SW 1271 (cell line): ENCODE measurements at places on chromosomes 1 and 21.

- no peak for DNase-seq
These were observed 211.6 kb upstream of the PLXNA2 start for GRCh38 chr1:208455821-208456220.

- peak; percentile 24 for DNase-seq
These were observed 374.5 kb downstream of the PLA2G4A start for GRCh38 chr1:187203257-187203656.

GRCh38 chr1:107936498-107937481, 28.2 kb downstream of the VAV3 start:
- DNase-seq: peak; percentile 77

DNA sequence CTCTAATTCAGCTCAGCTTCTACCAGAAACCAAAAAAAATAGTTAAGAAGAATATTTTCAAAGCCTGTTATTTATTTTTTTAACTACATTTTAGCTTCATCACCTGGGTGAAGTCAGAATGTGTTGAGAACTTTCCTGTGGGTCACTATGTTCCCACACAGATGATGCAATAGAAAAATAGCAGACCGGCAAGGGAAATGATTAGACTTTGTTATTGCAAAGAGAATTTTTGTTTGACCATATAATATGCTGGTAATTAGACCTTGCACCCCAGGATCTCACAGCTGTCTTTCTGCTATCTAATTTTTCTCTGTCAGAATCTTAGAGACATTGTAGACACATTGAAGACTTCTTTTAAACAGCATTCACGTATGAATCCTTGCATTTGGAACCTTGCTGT, 299.3 kb downstream of the TBX15 start:
- no peak for DNase-seq

GRCh38 chr1:68624233-68624632, 127.4 kb upstream of the DEPDC1 start:
- no peak for DNase-seq

GRCh38 chr1:225921734-225922709, 2.0 kb downstream of the PYCR2 start:
- no peak for DNase-seq

GRCh38 chr21:35189077-35189863, 140.2 kb upstream of the RUNX1 start:
- DNase-seq: no peak

- no peak for DNase-seq
These were observed 37.7 kb downstream of the DHRS3 start for GRCh38 chr1:12580054-12580887.

DNA sequence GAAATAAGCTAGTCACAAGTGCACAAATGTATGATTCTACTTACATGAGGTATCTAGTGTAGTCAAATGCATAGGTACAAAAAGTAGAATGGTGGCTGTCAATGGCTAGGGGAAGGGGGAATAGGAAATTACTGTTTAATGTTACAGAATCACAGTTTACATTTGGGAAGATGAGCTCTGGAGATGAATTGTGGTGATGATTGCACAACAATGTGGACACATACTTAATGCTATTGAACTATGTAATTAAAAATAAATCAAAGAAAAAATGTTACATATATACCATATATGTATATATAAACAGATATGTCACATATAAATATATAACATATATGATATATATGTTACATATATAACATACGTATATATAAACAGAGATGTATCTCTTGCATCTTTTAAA, 39.4 kb downstream of the VAV3 start:
- DNase-seq: no peak

DNA sequence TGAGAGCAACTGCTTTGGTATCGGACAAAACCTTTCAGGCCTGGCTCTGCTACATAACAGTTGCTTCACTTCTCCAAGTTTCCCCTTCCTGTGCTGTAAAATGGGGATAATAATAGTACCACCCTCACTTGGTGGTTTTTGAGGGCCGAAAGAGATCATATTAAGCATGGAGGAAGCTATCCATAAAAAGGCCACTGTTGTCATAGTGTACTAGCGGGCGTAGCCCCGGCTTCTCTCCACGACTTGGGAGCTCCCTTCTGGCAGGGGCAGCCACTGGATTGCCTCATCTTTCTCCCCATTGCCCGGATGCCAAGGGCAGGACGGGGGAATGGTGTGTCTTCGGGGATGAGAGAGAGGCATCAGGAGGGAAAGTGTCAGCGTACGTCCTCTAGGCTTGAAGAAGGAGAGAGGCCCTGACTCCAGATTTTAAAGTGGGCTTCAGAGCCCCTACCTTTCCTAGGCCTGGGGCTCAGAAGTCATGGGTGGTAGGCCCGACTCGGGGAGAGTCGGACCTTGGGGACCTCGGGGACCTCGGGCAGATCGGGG, 548 bp upstream of the MFSD2A start:
- DNase-seq: no peak

DNA sequence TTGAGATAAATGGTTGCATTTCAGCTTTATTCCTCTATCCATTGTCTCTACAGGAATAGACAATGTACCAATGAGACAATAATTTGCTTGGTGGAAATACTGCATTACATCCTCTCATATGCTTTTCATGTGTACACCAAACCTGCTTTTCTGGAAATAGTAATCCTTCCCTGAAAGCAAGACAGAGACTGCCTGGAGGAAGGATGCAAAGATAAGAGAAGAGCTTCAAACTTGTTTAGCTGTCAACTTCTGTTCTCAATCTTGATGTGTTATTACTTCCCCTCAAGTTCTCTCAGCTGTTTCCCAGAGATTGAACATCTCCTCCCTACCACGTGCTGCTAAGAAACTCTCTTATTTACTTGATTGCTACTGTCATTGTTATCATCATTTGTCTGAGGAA, 1125.4 kb upstream of the TMPRSS15 start:
- no peak for DNase-seq

DNA sequence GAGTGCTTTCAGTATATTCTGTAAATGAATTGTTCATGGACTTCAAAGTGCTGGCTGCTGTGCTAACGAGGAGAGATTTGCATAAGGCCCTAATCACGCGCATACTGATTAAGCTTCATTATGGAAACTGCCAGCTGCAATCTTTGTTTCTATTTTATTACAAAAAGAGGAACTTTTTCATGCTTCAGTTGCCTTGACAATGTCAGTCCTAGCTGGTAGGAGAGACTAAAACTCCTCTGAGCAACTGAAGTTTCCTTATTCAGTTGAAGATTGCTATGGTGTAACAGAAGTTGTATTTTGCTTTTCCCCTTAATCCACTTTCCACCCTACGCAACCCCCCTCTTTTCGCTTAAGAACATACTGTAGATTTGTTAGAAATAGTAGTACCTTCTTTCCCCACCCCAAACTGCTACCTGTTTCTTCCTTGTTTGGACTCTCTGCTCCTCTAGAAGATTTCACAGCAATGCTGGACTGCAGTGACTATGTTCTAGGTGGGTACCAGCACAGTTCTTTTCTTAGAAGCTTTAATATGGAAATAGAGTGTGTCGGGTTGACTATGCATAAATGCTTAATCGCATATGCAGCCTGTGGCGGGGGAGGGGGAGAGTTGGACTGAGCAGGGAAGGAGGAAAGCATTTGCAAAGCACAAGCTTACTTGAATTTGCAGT, 108.3 kb downstream of the POU2F1 start:
- DNase-seq: no peak

GRCh38 chr1:201122321-201122957, 4.5 kb downstream of the ASCL5 start:
- no peak for DNase-seq

- DNase-seq: no peak
These were observed 65.1 kb downstream of the IER5 start for GRCh38 chr1:181153634-181153961.

DNA sequence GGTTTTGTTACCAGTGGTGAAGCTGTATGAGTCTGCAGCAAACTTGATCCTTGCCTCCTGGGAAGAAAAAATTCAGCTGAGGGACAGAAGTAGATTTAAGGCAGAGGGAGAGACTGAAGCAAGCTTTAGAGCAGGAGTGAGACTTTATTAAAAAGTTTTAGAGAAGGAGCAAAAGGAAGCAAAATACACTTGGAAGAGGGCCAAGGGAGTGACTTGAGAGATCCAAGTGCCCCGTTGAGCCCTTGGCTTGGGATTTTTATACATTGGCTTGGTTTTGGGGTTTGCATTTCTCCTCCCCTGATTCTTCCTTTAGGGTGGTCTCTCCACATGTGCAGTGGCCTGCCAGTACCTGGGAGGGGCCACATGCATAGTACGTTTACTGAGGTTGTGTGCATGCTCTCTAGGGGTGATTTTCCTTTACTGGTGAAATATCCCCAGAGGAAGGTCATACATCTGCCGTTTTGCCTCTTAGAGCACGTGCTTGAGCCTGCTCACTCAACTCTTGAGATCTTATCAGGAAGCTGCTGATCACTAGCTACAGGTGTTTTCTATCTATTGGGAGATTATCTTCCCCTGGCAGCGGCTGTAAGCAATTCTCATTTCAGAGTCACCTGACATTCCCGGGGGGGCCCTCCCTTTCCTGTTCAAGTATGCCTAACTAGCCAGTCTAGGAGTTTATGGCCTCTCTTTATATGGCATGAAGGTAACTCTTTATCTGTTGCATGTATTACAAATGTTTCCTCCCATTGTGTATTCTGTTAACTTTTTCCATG, 20.3 kb downstream of the FASLG start:
- DNase-seq: no peak

GRCh38 chr1:76481672-76482071, 385.6 kb upstream of the ST6GALNAC5 start:
- DNase-seq: no peak

DNA sequence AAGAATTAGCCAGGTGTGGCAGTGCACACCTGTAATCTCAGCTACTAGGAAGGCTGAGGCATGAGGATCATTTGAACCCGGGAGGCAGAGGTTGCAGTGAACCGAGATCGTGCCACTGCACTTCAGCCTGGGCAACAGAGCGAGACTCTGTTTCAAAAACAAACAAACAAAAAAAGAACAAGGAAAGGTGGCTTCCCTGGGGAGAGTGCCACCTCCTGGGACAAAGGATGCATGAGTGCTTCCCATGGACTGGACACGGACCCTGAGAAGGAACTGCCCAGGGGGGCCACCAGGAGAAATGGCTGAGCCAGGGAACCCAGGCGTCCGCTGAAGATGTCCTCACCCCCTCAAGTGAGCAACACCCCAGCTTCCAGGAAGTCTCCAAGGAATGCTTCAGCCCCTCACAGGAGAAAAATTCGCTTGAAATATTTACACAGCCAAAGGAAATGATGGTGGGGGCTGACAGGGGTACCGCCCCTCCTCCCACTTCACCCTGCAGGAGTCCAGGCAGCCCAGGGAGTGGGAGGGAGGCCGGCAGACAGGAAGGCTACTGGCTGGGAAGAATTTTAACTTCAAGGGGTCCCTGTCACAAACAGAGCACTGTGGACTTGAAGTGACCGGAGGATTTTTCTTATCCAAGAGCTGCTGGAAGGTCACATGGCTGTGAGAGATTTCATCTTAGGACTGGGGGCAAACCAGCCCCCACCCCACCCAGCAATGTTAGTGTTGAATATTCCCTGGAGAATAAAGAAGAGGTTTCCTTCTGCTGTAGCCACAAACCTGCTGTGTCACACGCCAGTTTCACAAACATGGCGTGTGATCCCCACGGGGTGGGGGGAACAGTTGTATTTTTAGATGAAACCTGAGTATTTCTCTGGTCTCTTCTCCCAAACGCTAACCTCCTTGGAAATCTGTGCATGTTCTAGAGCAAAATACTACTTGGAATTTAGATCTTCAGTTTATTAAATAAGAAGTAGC, 90.8 kb upstream of the SLC25A33 start:
- DNase-seq: no peak

DNA sequence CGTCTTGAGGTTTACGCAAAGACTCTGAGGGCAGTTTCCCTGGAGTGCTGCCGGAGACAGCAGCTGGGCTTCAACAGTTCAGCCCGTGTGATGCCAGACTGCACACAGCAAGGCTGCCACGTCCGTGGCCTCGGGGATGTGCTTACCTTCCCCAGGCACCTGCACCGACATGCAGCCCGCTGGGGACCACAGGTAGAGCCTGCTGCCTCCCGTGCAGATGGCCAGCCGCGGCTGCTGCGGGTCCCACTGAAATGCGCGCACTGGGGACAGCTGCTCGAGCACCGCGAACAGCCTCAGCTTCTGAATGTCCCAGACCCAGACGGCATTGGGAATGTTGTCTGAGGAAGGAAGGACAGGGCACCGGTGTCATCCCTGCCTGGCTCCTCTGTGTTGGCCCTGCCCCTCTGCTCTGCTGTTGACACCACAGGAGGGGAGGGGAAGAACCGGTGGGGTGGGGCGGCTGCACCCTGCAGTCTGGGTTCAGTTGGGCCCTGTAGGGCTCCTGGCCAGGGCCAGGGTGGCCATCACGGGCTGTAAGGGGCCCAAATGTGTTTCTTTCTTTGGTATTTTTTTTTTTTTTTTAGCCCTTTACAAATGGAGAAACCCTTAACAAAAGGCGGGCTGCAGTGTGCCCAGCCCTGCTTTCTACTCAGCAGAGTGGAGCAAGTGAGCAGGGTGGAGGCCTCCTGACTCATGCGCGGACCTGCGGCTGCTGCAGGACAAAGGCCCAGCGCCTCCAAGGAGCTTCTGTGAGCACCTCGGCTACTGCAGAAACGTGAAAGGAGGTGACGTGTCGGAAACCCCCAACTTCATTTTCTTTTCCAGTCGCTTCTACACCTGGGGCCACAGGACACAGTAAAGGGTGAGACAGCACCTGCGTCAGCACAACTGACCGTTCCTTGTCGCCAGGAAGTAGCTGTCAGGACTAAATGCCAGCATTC, 6.8 kb downstream of the TPRG1L start:
- no peak for DNase-seq

- DNase-seq: no peak
These were observed 188.3 kb upstream of the EDN2 start for GRCh38 chr1:41672641-41673361.

DNA sequence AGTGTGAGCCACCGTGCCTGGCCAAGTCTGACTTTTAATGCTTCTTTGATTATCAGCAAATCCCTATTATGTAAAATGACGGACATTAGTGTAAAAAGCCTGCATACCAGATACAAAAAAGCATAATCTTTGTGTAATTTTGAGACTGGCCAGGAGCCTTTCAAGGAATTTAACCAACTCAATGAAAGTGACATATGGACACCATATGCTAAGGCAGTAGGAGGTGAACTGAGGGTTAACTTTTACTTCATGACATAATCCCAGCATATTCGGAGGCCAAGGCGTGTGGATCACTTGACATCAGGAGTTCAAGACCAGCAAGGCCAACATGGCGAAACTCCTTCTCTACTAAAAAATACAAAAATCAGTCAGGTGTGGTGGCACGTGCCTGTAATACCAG, 94.6 kb downstream of the EIF4G3 start:
- DNase-seq: no peak

DNA sequence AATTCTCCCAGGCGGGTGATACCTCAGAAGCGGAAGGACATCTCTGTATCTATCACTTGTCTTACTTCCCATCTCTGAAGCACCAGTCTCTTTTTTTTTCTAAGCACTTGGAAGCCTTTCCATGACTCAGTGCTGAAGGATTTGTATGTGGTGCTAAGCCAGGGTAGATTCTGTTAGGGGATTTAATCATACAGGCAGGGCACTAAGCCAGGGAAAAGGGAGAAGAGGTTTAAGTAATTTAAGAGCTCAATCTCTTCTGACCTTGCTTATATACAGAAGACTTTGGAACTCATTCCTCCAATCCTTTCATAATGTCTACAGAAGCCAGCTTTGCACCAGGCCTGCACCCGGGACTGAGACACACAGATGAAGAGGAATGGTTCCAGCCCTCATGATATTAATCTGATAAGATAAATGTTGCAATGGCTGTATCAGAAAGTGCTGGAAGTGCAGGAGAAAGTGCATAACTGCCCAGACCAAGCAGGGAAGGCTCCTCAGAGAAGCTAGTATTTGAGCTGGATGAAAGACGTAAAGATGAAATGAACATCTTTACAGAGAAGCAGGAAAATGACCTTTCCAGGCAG, 11.0 kb downstream of the FAM163A start:
- DNase-seq: peak; percentile 8
